ENCODE measurements at places on chromosomes 13 and 19.

DNA sequence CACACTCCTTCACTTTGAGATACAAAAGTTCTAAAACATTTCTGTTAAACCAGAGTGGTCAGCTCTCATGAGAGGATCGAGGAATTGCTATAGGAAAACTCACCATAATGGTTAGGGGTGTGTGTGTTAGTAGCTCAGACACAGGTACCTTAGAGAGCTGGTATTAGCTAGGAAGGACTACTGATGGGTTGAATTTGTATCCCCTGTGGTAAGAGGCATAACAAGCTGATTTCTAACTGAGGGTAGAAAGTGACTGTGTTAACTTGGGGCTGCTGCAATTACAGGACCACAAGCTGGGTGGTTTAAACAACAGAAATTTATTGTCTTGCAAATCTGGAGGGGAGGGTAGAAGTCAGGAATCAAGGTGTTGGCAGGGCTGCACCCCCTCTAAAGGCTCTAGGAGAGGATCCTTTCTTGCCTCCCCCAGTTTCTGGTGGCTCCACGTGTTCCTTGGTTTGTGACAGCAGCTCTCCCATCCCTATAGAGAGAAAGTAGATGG is 17.4 kb downstream of the LEUTX start:
- no peak for DNase-seq

GRCh38 chr19:41327576-41328156 is 17.7 kb downstream of the CCDC97 start:
- DNase-seq = peak; percentile 73

DNA sequence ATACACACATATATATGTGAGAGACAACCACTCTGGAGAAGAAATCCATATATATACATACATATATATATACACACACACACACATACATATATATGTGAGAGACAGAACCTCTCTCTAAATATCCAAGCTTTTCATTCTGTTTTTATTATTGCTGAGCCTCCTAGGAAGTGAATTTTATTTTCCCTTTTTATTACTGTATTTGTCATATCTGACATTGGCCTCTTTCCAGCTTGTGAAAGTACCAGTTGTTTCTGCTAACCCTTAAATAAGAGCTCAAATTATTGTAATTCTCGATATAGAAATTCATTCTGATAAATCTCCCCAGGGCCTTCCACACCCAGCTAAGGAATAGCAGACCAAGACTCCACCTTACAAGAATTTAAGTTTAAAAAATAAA is 81.0 kb downstream of the NUFIP1 start:
- DNase-seq = no peak

GRCh38 chr19:39514840-39515550 is at the start of gene SELENOV:
Gene SELENOV (plus strand): TSS chr19:39515139. CDS start chr19:39515213, 74 bp downstream.
- no peak for DNase-seq

DNA sequence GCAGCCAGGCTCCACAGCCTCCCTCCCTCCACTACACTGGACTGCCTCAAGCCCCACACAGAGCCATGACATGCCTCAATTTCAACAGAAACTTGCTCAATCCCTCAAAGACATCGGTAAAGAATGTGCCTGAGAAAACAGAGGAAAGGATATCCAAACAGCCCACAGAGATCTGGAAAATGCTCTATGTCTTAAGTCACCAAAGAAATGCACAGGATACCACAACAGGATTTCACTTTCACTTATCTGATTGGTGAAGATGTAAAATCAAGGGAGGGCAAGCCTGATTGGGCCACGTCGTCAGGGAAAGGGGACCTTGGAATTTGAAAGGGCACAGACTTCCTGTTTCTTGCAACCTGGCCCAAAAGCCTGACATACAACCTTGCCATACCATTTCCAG is 14.2 kb downstream of the CACNA1A start:
- DNase-seq = peak; percentile 5

DNA sequence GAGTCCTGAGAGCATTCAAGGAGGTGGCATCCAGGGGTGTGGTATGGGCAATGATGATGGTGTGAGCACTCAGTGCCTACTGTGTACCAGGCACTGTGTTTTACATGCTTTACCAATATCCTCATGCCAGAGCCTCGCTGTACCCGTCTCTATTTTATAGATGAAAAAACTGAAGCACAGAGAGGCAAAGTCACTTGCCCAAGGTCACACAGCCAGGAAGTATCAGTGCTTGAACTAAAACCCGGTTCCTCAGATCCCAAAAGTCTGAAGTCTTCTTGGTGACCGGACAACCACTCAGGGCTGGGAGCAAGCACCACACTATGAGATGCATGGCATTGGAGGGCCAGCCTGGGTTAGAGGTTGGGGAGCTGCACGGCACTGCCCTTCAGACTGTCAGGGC is 84.1 kb downstream of the CHST8 start:
- DNase-seq = no peak
